ENCODE measurements at places on chromosomes 5 and 9.

DNA sequence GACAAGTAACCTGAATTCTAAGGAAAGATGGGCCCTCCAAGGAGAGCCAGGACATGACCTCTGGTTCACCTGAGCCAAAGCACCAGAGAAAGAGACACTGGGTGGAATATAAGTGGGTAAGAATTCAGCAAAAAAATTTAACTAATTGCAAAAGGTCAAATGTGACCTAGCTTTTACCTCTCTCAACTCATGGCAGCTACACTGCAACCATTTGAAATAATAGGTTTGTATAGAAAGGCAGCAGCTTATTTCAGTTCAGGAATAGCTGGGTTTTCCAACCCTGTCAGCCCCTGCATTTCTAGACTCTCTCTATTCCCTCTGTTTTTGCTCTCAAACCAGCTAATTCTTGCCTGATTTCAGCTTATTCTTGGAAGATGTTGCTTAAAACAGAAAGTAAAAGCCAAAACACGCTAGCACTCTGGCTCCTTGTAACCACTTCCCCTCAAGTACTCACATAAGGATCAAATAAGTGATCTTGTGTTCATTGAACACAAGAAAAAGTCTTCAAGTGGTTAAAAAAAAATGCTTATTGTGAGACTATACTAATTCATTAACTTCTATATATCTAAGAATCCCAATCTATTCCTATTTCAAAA lies 101.1 kb upstream of the NR4A3 start:
- H3K36me3 ChIP-seq = no peaks in the 10 kb centered on the region
- H3K4me3 ChIP-seq = no peak overlapping the region
- no peak for DNase-seq
- no peaks in the 10 kb centered on the region for H3K27me3 ChIP-seq
- H3K27ac ChIP-seq = no peak overlapping the region

GRCh38 chr9:14863402-14863801 lies 46.8 kb downstream of the FREM1 start:
- DNase-seq = no peak
- no peaks in the 10 kb centered on the region for H3K36me3 ChIP-seq

GRCh38 chr9:92726971-92727715 lies 37.5 kb downstream of the BICD2 start:
- DNase-seq = no peak
- H3K4me1 ChIP-seq = no peaks in the 10 kb centered on the region
- H3K27me3 ChIP-seq = no peaks in the 10 kb centered on the region

DNA sequence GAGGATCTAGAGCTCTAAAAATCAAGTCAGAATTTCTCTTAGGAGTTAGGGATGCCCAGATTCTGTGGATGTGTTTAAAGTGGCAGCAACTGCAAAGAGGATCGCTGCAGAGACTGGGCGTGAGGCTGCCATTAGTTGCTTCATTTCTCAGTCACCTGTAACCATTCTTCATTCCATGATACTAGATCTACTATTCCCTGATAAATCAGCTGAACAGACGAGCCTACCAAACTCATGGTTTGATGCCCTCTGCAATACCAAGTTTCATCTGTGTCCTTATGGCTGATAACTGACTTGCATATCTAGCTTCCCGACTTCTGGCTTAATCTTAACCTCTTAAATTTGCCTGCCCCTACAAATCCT lies 33.3 kb downstream of the UBE2R2 start:
- H3K36me3 ChIP-seq = no peaks in the 10 kb centered on the region
- no peaks in the 10 kb centered on the region for H3K4me1 ChIP-seq
- DNase-seq = no peak
- H3K27me3 ChIP-seq = no peaks in the 10 kb centered on the region

GRCh38 chr9:136429683-136430491 lies 9.8 kb downstream of the INPP5E start:
- H3K4me3 ChIP-seq = no peak overlapping the region
- no peak overlapping the region for H3K27ac ChIP-seq
- DNase-seq = no peak
- H3K27me3 ChIP-seq = no peaks in the 10 kb centered on the region
- peaks cover 6% of the 10 kb centered on the region for H3K36me3 ChIP-seq

- H3K27ac ChIP-seq = peak overlapping the region; percentile 73
- no peaks in the 10 kb centered on the region for H3K27me3 ChIP-seq
- H3K4me3 ChIP-seq = no peak overlapping the region
Observed at GRCh38 chr9:98218562-98219363, 26.3 kb upstream of the CORO2A start.
